ENCODE measurements at places on chromosomes 1 and 21.
A peak's percentile ranks its signal among the peaks of the same experiment; 100 is the strongest.

DNA sequence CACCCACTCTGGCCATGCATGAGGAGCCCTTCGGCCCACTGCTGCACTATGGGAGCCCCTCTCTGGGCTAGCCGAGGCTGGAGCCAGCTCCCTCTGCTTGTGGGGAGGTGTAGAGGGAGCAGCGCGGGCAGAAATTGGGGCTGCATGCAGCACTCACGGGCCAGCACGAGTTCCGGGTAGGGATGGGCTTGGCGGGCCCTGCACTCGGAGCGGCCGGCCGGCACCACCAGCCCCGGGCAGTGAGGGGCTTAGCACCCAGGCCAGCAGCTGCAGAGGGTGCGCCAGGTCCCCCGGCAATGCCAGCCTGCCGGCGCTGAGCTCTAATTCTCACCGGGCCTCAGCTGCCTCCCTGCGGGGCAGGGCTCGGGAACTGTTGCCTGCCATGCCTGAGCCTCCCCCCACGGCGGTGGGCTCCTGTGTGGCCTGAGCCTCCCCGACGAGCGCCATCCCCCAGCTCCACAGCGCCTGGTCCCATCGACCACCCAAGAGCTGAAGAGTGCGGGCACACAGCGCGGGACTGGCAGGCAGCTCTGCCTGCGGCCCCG lies 209.0 kb downstream of the LTN1 start:
- DNase-seq, result no peak

DNA sequence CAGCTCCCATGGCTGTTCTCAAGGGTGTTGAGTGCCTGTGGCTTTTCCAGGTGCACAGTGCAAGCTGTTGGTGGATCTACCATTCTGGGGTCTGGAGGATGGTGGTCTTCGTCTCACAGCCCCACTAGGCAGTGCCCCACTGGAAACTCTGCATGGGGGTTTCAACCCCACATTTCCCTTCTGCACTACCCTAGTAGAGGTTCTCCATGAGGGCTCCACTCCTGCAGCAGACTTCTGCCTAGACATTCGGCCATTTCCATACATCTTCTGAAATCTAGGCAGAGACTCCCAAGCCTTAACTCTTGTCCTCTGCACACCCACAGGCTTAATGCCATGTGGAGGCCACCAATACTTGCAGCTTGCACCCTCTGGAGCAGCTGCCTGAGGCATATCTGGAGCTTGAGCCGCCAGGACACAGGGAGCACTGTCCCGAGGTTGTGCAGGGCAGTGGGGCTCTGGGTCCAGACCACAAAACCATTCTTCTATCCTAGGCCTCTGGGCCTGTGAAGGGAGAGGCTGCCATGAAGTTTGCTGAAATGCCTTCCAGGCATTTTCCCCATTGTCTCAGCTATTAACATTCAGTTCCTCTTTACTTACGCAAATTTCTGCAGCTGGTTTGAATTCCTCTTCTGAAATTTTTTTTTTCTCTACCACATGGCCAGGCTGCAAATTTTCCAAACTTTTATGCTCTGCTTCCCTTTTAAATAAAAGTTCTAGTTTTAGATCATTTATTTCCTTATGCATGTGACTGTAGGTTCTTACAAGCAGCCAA lies 8.8 kb upstream of the CAPN8 start:
- no peak for DNase-seq

DNA sequence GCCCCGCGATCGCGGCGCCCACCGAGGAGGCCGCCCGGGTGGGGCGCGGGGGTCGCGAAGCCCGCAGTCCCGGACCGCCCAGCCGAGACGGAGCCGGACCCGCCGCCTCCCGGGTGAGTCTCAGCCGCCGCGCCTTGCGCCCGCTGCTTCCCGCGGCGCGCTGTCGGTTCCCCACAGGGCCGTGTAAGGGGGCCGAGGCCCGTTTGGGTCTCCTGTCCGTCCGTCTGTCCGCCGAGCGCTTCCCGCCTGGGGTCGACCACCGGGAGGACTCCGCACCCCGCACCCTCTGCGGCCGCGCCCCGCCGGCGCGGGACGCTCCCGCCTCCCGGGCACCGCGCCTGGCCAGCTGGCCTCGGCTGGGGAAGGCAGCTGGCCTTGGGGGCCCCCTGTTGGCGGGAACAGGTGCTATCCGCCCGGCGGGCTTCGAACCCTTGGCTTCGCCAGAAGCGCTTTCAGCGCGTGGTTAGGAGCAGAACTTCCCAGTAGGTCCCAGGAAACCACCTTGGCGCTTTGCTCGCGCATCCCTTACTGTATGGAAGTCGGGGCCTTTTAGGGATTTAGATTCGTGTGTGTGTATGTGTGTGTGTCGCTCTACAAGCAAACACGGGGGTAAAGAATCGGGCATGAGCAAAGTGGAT lies 414 bp downstream of the TMEM51 start:
- DNase-seq, result peak; percentile 22

DNA sequence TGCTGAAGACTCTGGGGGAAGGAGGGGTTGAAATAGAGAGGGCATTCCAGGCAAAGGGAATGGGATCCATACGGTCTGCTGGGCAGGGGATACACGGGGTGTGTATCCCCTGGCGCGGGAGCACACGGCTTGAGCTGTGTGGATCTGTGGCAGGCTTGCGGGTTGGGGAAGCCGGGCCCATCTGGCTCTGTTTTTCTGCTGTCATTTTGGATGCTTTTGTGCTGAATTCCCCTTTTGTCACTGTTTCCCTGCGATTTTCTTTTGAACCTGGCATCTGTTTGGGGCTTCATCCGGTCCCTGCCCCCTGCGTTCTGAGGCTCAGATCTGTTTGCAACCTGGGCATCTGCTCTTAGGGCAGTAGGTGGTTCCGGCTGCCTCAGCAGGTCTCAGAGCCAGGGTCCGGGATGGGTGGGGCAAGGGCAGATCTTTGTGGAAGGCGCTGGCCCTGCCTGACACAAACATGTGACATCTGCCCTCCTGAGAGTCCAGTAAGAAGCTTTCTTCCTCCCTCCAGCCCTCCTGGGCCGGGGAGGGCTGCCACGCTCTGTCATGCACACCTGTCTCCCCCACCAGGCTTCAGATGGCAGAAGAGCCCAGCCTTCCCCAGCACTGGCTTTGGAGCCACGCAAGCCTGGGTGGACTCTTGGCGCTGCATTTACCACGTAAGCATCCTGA lies 84.0 kb downstream of the IGSF21 start:
- no peak for DNase-seq

GRCh38 chr21:45146801-45147200 lies 72.4 kb downstream of the ADARB1 start:
- no peak for DNase-seq

DNA sequence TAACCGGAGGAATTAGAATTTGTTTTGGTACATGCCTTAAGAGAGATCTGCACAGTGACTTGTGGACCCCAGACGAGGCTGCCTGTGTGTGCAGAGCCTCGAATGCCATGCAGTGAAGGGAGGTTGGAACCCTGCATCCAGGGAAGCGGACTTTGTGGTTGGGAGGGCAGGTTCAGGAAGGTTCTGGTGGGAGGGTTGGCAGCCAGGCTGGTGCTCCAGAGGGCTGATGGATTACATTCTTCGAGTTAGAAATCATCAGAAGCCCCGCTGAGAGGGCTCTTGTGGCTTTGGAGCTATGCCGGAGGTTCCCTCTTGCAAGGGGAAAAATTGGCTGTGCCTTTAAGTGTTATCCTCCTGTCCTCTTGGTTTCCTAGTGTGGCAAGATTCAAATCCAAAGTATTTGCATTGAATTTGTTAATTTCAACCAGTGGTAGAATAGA lies 21.1 kb downstream of the ROR1 start:
- DNase-seq, result no peak

DNA sequence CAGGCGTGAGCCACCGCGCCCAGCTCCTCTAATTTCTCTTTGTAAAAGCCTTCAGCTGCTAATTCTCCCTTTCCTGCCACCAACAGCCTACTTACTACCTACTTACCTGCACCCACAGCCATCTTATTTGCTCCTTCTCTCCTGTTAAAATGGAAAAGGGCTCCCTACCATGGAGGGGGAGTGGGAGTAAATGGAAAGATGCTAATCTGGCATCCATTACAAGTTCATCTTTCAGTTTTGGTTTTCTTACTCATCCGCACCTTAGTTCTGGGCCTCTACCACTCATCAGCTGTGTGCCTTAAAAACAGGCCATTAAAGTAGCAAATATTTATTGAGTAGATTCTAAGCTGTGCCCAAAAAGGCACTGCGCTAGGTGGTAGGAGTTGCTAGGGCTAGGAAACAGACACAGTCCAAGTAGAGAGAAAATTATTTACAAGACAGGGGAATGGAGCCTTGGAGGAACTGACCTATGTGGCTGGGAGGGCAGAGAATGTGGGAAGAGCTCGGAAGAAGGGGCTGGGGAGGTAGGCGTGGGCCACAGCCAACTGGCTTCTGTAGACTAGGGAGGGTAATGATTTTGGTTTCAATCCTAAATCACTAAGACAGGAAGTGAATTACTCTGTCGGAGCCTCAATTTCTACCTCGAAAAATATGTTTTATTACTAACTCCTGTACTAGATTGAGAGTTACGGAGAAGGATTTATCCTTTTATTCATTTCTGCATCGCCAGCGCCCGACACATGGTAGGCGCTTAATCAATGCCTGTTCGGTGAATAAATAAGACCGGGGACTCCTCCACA lies 685 bp upstream of the DDI2 start:
- no peak for DNase-seq

DNA sequence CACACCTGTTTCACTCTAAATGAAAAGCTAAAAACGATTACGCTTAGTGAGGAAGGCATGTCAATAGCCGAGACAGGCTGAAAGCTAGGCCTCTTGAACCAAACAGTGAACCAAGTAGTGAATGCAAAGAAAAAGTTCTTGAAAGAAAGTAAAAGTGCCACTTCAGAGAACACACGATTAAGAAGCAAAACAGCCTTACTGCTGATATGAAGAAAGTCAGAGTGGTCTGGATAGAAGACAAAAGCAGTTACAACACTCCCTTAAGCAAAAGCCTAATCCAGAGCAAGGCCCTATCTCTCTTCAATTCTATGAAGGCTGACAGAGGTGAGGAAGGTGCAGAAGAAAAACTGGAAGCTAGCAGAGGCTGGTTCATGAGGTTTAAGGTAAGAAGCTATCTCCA lies 130.7 kb downstream of the SIPA1L2 start:
- no peak for DNase-seq

GRCh38 chr1:58885998-58886397 lies 102.2 kb upstream of the JUN start:
- no peak for DNase-seq

- no peak for DNase-seq
These were observed 13.8 kb downstream of the CNIH3 start for GRCh38 chr1:224629965-224630364.

DNA sequence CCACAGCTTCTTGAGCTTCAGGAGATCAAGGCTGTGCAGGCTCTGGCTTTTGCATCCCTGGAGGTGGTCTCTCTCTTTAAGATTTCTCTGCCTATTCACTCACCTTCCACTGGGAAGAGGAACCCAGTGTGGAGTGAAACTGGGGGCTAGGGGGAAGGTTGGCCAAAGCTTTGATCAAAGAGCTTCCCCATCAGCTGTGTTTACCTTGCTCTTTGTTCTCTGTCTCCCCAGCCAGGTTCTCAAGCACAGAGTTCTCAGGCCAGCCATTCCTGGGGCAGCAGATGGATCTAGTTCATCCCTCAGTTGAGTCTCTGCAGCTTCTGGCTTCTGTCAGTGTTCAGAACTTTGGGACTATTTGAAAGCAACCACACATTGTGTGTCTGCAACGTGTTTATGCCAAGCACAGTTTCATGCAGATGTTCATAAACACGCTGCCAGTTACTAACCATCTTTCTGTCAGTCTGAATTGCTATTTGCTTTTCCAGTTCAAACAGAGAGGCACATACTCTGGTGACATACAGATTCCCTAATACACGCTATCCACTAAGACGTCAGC lies 17.2 kb upstream of the MRPS14 start:
- no peak for DNase-seq

GRCh38 chr1:221776495-221777301 lies 34.8 kb upstream of the DUSP10 start:
- no peak for DNase-seq

GRCh38 chr1:55673416-55673815 lies 458.3 kb upstream of the USP24 start:
- DNase-seq, result no peak

DNA sequence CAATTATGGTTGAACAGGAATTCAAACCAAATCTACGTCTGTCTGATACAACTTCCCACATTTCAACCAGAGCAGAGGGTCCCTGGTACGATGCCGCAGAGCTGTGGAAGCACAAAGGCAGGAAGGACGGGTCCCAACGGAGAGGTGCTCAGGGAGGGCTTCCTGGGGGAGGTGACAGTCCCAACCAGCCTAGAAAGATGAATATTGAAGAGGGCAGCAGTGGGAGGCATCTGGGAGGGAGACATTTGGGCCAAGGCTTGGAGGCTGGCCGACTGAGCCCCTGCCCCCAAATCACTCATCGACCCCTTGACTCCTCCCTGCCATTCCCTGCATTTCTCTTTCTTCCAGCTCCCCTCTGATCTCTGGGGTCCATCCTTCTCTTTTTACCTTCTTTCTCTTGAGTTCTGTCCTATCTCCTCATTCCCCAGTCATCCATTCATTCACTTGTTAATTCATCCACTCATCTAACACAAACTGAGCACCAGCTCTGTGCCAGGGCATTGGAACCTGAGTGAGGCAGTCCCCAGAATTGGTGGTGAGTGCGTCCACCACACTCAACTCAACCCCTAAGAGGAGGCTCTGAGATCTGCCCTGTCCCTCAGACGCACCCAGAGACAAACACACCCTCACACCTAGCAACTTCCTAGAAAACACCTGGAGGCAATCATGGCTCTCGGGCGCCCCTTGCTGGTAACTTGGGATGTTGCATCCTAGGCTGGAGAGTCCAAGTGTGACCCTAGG lies 13.2 kb upstream of the CELA3B start:
- peak; percentile 69 for DNase-seq

DNA sequence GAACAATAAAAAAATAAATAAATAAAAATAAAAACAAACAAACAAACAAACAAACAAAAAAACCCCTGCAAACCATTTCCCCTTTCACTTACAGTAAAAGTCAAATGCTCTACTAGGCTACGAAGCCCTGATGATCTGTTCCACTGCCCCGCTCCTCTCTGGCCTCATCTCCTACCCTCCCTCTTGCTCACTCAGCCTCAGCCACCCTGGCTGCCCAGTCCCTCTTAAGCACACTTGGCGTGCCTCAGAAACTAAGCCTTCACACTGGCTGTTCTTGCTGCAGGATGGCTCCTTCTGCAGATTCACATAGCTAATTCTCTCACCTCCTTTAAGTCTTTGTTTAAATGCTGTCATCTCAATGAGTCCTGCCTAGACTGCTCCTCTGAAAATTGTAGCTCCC lies 30.8 kb upstream of the UHMK1 start:
- no peak for DNase-seq

- DNase-seq, result no peak
These were observed 675.1 kb upstream of the BRINP3 start for GRCh38 chr1:191152776-191153175.

DNA sequence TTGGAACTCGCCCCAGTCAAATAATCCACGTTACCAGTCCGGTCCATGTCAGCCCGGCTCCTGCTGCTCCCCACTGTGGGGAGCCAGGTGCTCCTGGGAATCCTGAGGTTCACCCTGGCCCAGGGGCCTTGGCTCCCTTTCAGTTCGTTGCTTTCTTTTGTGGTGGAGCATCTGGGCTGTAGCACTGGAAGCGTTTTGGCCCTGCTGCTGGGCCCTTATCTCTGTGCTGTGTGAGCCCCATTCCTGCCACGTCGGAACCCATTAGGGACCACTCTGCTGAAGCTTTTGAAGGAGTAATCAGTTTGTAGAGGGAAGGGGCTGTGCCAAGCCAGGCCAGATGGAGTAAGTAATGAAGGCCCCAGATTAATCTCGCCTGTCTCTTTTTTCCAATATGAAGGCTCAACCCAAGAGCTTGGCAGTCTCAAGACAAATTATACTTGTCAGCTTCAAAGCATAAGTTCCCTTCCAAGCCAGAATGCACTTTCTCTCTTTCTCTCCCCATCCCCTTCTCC lies 82.3 kb downstream of the PGM1 start:
- no peak for DNase-seq

GRCh38 chr21:34073749-34074282 lies 438 bp downstream of the MRPS6 start:
- peak; percentile 25 for DNase-seq

All from stimulated activated CD8-positive, alpha-beta memory T cell treated with anti-CD3 and anti-CD28 coated beads, Interleukin-4, amount 100 ng/mL, for 24 hours (primary cell).